Cardiac ventricle fibroblast (primary cell): ENCODE measurements at places on chromosomes 7 and 10. TPM values are rescaled to one million over a fixed set of nuclear protein-coding genes. Genes with fewer than 3 reads are reported as not detected.

The LRRC17 gene
- total RNA-seq, result 229 and 230 TPM in 2 replicates

The OPTN gene
- 39.8 and 45.0 TPM in 2 replicates for total RNA-seq

The ZNF853 gene
- total RNA-seq, result 0.73 and 1.1 TPM in 2 replicates

The CDC14C gene
- total RNA-seq, result not detected in 2 replicates

The PTPN20 gene
- 4.5 TPM in 1 of 2 replicates, not detected in the other for total RNA-seq

The ATP6V0E2 gene
- total RNA-seq, result 0.39 and 1.00 TPM in 2 replicates

The PNLIP gene
- total RNA-seq, result not detected in 2 replicates

The SPDYE11 gene
- not detected in 2 replicates for total RNA-seq

The CYP3A4 gene
- total RNA-seq, result not detected in 2 replicates

The FOXI2 gene
- not detected in 2 replicates for total RNA-seq

The EMX2 gene
- 0.10 and 0.75 TPM in 2 replicates for total RNA-seq

The TMEM176B gene
- not detected in 2 replicates for total RNA-seq

The SFXN3 gene
- total RNA-seq, result 26.9 and 32.9 TPM in 2 replicates

The CAMK2B gene
- total RNA-seq, result 0.44 and 0.68 TPM in 2 replicates

The SLC26A5 gene
- not detected in 2 replicates for total RNA-seq

The FEZF1 gene
- not detected in 2 replicates for total RNA-seq

The ADRB1 gene
- 0.06 TPM in 1 of 2 replicates, not detected in the other for total RNA-seq

The UTF1 gene
- total RNA-seq, result not detected in 2 replicates
